Smooth muscle cell of the umbilical artery (primary cell): ENCODE measurements at places on chromosomes 1 and 21. TPM values are rescaled to one million over a fixed set of nuclear protein-coding genes. Genes with fewer than 3 reads are reported as not detected.

The ILF2 gene
- total RNA-seq = 166 and 199 TPM in 2 replicates

The CRP gene
- not detected in 2 replicates for total RNA-seq

The OR2AK2 gene
- total RNA-seq = not detected in 2 replicates

The TNFRSF18 gene
- not detected in 2 replicates for total RNA-seq

The DIO1 gene
- not detected in 2 replicates for total RNA-seq

The NUP210L gene
- total RNA-seq = under 0.01 and 0.05 TPM in 2 replicates

The PRELP gene
- 0.30 and 0.32 TPM in 2 replicates for total RNA-seq

The CDC14A gene
- 4.2 and 6.5 TPM in 2 replicates for total RNA-seq

The SHISA4 gene
- 15.1 and 23.2 TPM in 2 replicates for total RNA-seq

The NPR1 gene
- total RNA-seq = under 0.01 and 0.05 TPM in 2 replicates

The GTF2B gene
- 32.4 and 46.9 TPM in 2 replicates for total RNA-seq

The ARID1A gene
- total RNA-seq = 16.9 and 47.5 TPM in 2 replicates

The SMIM1 gene
- total RNA-seq = 1.2 and 7.4 TPM in 2 replicates

The PADI1 gene
- total RNA-seq = under 0.01 and 0.18 TPM in 2 replicates
